ENCODE measurements at places on chromosomes 3 and 15.

- no peak for DNase-seq
Observed at GRCh38 chr3:149975919-149976318, 5.2 kb upstream of the PFN2 start.

GRCh38 chr3:133838296-133838789 is 32.7 kb downstream of the SRPRB start:
- no peak for DNase-seq

- DNase-seq: no peak
Observed at GRCh38 chr3:53643757-53644156, 149.3 kb downstream of the CACNA1D start.

- no peak for DNase-seq
Observed at GRCh38 chr3:34504366-34504765, 705.9 kb downstream of the PDCD6IP start.

- DNase-seq: no peak
Observed at GRCh38 chr3:123318374-123318773, 116.6 kb downstream of the SEC22A start.

All from Ammon's horn (tissue), 1 donor.